KG1 (cell line): ENCODE measurements at places on chromosomes 13 and 19.

GRCh38 chr19:51354103-51354741, 12.0 kb downstream of the ETFB start:
- no peak for DNase-seq

GRCh38 chr13:66887088-66887487, 343.0 kb downstream of the PCDH9 start:
- no peak for DNase-seq

DNA sequence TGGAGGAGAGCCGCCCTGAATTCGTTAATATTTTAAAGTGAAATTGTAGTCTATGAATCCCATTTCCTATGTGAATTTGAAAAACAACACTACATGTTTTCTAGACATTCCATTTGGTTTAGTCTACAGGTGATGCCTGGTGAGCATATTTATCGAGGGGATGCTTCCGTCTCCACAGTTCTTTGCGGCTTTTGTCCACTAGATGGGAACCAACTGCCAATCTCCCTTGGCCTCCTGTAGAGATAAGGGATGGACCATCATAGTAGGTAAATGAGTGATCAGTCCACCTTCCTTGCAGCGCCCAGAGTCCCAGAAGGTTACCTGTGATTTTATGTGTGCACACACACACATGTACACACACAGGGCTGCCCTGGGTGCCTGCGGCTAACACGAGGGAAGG, 289.8 kb upstream of the SOX21 start:
- no peak for DNase-seq

GRCh38 chr13:49132479-49133002, 87.6 kb upstream of the MLNR start:
- no peak for DNase-seq

- DNase-seq: no peak
Observed at GRCh38 chr13:28641600-28641926, 17.4 kb upstream of the POMP start.

- no peak for DNase-seq
Observed at GRCh38 chr13:52840066-52840465, 8.4 kb downstream of the PCDH8 start.

DNA sequence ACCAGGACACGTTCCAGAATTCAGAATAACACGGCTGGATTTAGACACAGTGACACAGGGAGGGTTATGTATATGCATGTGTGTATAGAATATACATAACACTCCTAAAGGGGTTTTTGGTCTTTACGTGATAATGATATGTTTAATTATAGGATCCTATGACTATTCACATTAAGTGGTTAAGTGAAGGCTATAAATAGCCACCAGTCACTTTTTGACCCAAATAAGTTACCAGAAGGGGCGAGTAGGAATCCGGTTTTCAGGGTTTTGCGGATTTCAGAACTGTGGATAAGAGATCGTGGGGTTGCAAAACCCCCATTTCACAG, 6.9 kb downstream of the ANGPTL6 start:
- DNase-seq: no peak

GRCh38 chr13:114031631-114032030, 57.8 kb upstream of the C13orf46 start:
- no peak for DNase-seq
